ENCODE measurements at places on chromosomes 16 and 17.

DNA sequence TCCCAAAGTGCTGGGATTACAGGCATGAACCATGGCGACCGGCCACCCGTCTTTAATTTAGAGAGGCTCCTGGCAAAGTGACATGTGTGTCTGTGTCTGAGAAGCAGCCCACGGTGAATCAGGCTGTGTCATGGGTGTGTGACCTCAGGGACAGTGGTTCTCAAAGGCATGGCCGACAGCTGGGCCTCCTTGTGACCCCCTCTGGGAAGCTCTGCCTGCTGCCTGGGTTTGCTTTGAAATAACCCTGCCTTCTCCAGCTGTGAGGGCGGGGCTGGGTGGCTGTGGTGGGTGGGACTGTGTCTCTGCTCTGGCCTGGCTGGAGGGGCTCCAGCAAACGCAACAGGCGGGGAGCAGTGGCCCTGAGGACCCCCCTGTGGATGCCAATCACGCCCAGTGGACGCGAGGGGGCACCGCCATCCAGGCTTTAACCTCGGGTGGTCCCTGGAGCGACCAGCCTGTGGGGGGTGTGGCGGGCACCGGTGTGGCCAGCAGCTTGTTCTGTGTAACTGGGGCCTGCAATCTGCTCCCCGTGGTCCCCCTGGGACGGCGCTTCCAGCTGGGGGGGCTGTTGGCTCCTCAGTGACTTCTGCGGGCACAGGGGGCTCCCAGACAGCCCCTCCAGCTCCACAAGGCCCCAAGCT is 8.8 kb upstream of the APRT start:
- DNase-seq, result no peak

DNA sequence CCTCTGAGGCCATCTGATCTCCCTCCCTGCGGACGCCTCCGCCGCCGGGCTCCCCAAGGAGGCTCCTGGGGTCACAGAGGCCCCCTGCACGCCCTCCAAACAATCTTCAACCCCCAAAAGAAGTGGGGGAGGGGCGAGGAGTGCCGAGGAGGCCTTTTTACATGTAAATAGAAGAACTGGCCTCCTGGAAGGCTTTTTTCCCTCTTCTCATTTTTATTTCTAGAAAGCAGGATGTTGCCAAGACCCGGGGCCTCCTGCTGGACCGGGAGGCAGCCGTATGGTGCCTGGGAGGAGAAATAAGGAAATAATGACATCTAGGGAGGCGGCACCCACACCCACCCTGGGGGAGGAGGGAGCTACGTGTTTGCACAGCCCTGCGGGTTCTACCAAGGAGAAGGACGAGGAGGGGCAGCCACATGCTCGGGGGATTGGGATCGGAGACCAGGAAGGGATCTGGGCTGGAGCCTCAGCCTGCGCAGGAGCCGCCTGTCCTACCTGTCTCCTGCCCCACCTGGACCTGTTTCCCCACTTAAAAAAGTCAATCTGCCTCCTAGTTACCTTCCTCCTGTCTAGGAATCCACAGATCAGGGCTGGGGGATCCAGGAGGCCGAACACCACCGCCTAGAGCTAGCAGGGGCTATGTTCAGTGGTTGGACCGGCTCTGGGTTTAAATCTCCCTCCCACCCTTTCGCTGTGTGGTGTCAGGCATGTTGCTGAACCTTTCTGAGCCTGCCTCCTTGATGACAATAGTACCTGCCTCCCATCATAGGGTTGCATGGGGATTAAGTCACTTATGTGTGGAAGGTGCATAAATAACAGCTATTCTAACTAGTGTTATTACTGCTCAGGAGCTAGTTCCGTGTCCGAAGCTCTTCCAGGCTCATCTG is 175.7 kb upstream of the GSE1 start:
- DNase-seq, result no peak

GRCh38 chr16:35506018-35506897 is 2046.8 kb downstream of the TP53TG3F start:
- DNase-seq, result no peak

DNA sequence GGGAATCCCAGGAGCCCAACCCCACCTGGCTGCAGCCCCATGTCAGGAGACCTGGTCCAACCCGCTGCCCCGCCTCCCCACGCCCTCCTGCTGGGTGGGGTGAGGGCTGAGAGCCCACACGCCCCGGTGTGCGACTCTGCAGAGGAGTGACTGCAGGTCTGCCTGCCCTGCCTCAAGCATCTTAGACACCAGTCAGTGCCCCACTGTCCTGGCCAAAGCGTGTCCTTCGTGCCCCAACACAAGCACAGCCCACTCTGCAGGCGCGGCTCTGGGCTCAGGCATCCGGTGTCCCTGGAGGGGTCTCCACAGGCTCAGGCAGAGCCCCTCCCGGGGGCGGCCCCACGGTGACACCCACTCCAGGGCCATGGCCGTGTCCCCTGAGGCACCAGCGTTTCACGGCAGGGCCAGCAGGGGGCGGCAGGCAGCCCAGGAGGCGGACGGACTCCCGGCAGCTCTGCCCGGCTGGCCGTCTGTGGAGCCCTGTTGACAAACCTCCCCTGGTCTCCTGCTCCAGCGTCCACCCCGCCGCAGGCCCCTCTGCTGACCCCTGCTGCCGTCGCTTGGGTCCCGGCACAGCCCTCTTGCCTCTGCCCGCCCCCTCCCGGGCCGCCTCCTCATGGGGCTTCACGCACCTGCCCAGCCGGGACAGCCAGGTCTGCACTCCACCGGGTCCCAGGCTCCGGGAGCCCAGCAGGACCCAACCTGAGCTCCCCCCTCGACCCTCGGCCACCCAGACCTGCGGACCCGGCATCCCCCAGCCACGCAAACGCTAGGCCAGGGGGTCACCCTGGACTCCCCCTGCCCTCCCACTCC is 8.6 kb upstream of the UBE2I start:
- DNase-seq, result no peak

DNA sequence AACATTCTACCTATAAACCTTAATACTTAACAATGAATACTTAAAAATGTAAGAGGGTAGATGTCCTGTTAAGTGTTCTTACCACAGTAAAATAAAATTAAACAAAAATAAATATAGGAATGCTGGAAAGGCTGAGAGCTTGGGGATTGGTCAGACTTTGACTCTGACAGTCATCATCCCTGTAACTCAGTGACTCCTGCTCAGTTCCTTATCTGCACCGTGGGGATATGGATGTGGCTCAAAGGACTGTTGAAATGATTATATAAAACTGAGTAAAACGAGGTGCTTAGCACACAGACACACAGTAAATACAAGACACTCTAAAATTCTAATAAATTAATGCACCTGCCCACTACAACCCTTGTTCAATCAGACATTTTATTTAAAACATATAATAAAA is 338.6 kb downstream of the TMEM114 start:
- no peak for DNase-seq

GRCh38 chr17:69223809-69224208 is 4.8 kb downstream of the ABCA10 start:
- DNase-seq, result no peak

GRCh38 chr17:12290207-12290606 is 269.5 kb downstream of the MAP2K4 start:
- no peak for DNase-seq

DNA sequence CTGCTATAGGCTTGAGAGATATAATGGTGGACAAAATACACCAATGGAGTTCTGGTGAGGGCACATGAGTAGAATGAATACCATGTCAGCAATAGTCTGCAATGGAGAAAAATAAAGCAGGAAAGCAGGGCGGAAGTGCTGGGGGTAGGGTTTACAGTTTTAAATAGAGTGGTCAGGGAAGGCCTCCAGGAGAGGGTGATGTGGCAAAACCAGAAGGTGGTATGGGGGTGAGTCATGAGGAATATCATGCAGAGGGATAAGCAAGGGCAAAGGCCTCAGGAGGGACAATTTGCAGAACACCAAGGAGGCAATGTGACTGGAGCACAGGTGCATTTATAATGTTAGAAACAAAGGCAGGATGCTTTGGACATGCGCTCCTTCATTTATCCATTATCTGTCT is 102.0 kb downstream of the ITFG1 start:
- no peak for DNase-seq

GRCh38 chr17:41468346-41468745 is 1.2 kb upstream of the KRT32 start:
- no peak for DNase-seq

- no peak for DNase-seq
Observed at GRCh38 chr17:16470265-16470664, 21.7 kb downstream of the LRRC75A start.

- DNase-seq, result no peak
Observed at GRCh38 chr16:71353736-71354135, 4.8 kb upstream of the CALB2 start.

DNA sequence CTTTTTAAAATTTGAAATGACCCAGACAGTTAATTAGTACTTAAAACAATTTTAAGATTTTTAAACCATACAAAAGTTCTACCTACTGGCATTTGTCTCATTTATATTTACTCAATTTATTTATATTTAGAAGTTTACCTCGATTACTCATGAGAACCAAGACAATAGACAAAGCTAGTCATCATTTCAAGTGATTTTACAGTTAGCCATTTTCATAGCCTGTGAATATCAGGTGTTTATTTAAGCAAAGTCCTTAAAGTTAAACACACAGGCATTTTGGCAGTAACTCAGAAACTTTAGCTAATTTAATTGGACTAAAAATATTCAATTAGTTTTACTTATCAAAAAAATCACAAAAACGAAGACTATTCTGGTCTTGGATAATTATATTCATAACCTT is 101.6 kb upstream of the KIF2B start:
- no peak for DNase-seq

DNA sequence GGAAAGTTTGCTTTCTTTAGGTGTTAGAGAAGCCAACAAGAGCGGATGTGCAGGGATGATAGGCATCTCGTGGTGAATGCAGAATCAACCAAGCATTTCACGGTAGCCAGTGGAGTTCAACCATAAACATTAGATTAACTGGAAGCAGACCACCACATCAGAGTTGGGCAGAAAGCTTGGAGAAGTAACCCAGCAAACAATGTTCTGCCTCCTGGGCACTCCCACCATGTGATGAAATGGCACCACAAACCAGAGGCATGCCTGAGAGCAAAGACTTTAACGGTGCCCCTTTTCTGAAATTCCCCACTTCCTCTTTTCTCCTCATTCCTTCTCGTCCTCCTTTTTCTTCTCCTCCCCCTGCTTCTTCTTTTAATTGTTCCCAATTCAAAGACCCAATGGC is 193.5 kb upstream of the ANKFN1 start:
- no peak for DNase-seq

DNA sequence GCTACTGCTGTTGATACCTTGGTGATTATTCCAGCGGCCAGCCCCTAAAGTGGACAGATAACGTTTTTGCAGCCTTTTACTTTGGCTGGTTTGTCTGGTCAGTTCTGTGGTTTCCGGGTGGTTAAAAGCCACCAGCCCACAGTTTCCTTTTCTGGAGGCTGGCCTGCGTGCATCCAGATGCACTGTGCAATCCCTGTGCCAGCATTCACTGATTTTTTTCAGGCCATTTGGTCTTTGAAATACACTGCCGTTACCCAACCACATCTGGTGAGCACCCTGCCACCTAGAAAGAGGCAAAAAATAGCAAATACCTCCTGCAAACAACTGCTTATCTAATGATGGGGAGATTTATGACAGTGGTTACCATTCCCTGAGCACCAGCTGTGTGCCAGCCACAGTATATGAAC is 797 bp downstream of the NUDT7 start:
- no peak for DNase-seq

- no peak for DNase-seq
Observed at GRCh38 chr17:40511667-40512220, 10.3 kb upstream of the TNS4 start.

DNA sequence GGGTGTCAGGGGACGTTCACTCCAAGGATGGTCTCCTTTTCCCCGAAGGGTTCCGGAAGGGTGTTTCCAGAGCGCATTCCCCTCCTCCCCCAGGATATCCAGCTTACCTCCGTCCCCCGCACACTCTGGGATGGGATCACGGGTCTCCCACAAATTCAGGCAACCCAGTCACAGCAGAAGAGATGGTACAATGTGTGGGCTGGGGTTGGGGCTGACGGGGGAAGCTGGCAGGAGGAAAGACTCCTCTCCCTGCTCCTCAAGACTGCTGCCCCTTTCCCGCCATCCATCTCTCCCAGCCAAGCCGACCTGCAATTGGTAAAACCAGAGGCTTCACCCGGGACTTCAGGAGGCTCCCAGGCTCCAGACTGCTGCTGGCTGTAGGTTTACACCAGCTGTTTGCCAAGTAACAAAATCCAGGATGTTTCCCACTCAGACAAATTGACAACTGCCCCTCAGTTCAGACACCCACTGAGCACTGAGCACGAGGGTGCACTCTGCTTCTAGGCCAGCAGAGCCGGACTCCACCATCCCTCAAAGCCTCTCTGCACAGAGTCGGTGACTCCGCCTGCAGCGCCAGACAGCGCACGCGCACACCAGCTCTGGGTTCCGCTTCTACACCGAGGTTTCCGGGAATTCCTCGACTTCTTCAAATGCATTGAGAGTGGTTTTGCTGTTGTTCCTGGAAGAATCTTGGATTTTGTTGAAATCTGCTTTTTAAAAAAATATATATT is 37.7 kb downstream of the ASPA start:
- DNase-seq, result no peak

DNA sequence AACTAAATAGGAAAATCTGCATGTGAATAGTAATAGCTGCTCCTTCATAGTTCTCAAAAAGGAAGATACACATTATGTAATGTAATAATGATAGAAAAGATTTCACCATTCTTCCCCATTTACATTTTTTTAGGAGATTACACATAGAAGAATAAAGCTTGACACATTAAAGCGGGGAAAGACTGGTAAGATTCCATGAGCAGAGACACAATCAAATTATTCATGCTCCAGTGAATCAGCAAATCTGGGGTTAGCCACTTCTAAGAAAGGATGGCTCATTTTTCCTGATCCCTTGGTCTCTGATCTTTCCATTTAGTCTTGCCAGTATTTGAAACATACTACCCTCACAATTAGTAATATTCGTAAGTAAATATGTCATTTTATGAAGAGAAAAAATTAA is 81.9 kb downstream of the CA4 start:
- no peak for DNase-seq

GRCh38 chr17:77580531-77581270 is 377.8 kb upstream of the TNRC6C start:
- DNase-seq, result no peak

DNA sequence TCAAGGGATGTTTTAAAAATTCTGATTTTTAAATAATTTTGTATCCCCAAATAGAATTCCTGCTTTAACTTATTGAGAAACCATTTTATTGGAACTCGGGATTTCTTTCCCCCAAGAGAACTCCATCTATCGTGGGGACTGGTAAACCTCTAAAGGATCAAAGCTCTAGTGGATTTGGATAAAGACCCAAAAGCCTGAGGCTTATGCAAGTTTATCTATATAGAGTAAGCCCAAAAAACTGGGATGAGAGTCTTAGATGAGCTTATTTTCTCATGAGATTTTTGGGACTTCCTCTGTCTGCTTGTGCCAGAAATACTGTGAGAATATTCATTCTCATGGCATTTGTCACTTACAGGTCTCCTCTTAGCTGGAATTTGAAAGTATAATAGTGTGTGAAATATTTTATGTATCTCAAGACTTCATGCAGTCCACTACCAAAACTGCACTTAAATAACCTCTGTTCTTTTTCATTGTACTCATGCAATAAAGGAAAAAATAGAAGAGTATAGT is 333.1 kb downstream of the BCAS3 start:
- DNase-seq, result no peak

DNA sequence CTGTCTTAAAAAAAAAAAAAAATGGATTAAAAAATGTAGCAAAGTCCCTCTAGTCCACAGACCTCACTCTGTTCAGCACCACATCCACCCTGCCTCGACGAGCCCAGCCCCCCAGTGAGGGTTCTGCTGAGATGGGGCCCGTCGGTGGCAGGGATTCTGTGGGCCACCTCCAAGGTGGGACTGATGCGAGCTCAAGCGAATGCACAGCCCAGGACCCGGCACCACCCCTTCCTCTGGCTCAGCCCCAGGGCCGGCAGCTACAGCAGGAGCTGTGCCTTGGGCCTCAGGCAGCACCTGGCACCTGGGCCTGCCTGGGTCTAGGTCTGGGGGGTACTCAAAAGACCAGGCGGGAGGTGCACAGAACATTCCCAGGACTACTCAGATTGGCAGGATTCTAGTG is 59.5 kb downstream of the ZNF778 start:
- no peak for DNase-seq
